ENCODE measurements at places on chromosomes 7 and 10. TPM values are rescaled to one million over a fixed set of nuclear protein-coding genes. Genes with fewer than 3 reads are reported as not detected.

- H3K36me3 ChIP-seq, result no peaks in the 10 kb centered on the region
- H3K4me1 ChIP-seq, result no peaks in the 10 kb centered on the region
Measured at GRCh38 chr7:92547579-92547978, 19.0 kb downstream of the RBM48 start.

GRCh38 chr10:52517012-52517411 is 202.9 kb downstream of the DKK1 start:
- no peaks in the 10 kb centered on the region for H3K27me3 ChIP-seq
- no peaks in the 10 kb centered on the region for H3K36me3 ChIP-seq
- DNase-seq, result no peak
- H3K4me1 ChIP-seq, result no peaks in the 10 kb centered on the region
- no peak overlapping the region for H3K27ac ChIP-seq
- H3K4me3 ChIP-seq, result no peak overlapping the region

DNA sequence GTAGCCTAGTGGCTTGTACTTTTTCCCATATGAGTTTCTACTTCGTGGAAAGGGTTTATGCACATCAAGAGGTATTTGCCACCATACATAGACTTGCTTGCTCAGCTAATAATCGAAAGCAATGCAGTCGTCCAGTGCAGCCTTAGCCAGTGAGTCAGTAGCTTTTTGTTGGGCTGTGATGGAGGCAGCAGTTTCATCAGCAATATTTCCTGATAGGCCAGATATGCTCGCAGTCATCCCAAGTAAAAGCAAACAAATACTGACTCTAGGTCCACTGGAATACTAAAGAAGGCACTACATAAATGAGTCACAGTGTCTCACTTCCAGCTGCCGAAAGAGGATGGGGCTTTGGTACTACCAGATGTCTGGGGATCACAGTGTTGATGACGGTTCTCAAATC is 2.1 kb upstream of the BNIP3 start:
- peaks cover 11% of the 10 kb centered on the region for H3K4me1 ChIP-seq
- H3K27me3 ChIP-seq, result no peaks in the 10 kb centered on the region

GRCh38 chr7:84277628-84278224 is 83.1 kb upstream of the SEMA3A start:
- H3K27ac ChIP-seq, result no peak overlapping the region
- no peak for DNase-seq
- H3K4me1 ChIP-seq, result no peaks in the 10 kb centered on the region
- no peak overlapping the region for H3K4me3 ChIP-seq

PRXL2A gene
- total RNA-seq, result 6.4 TPM
